ENCODE measurements at places on chromosomes 3 and 15.
A peak's percentile ranks its signal among the peaks of the same experiment; 100 is the strongest.

GRCh38 chr3:194606941-194607340, 26.3 kb downstream of the TMEM44 start:
- no peak for DNase-seq

GRCh38 chr15:47908950-47909670, 191.8 kb downstream of the SEMA6D start:
- no peak for DNase-seq

DNA sequence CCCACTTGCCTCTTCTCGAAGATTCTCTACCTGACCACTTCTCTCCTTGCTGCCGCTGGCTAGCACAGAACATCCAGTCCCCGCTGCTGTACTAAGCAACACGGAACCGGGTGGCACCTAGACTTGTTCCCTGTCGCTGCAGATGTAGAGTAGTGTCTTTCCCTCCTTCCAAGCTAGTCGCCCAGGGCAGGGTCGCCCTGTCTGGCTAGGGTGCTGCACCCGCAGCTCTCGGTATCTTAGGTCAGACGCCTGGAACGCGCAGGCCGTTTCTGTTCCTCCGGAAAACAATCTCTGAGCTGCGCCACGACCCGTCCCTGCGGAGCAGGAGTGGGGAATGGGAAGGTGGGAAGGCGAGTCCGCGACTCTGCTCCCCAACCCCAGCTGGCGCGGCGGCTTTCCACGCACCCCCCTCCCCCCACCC, 758 bp upstream of the SNX33 start:
- DNase-seq = no peak

GRCh38 chr3:197711973-197712707, 24.6 kb downstream of the RUBCN start:
- peak; percentile 79 for DNase-seq

DNA sequence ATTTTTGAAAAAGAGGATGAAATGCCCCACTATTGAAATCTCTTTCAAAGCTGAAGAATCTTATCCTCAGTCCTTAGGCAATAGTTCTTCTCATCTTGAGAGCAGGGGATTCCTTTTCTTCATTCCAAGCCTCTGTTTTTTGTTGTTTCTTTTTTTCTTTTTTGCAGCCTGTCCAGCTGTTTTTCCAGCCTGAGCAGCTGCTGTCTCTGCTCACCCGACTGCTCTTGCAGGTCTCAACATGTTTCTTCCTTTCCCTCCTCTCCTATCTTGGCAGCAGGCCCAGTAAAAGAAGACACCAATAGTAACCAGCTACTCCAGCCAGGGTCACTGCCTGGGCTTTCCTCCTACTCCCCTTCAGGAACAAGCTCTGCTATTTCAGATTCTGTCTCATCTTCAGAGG, 23.8 kb downstream of the MEX3B start:
- no peak for DNase-seq

DNA sequence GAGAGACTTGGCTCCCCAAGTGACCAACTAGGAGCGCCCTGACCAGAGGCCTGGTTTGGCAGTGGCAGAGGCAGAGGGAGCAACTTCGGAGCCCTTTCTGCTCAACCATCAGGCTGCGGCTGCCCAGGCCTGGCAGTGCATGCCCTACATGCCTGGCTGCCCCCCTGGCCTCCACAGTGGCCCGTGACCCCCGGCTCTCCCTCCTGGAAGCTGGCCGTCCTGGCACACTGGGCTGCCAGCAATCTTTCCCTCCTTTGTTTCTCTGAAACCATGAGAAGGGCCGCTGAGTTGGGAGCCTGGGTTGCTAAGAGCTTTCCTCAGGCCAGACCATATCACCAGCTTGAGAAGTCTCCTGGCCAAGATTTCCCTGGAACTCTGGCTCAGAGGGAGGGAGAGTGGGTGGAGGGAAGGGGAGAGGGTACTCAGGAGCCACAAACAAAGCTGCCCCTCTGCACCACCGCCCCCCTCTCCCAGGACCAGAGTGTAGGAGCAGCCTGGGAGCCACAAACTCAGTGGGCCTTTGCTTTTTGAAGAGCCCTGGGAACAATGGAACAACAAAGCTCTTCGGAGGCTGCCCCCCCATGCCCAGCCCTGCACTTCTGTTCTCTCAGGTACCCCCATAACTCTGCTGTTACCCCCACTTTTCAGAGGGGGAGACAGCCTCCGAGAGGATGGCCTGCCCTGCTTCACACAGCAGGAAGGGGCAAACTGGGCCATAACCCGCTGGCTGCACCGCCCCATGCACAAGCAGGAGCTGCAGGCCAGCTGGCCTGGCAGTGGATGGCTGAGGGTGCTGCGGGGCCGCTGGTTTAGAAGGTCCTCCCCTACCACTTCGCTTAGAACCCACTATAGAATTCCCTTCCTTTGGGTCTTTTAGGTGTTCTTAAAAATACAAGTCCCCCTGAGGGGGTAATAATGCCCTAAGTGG, 11.3 kb downstream of the CORO2B start:
- DNase-seq = no peak

- DNase-seq = no peak
Observed at GRCh38 chr3:195040773-195041520, 230.0 kb downstream of the XXYLT1 start.

- DNase-seq = no peak
Observed at GRCh38 chr3:74562558-74563269, 51.7 kb downstream of the CNTN3 start.

GRCh38 chr15:78850941-78851755, 21.5 kb upstream of the MORF4L1 start:
- DNase-seq = no peak

DNA sequence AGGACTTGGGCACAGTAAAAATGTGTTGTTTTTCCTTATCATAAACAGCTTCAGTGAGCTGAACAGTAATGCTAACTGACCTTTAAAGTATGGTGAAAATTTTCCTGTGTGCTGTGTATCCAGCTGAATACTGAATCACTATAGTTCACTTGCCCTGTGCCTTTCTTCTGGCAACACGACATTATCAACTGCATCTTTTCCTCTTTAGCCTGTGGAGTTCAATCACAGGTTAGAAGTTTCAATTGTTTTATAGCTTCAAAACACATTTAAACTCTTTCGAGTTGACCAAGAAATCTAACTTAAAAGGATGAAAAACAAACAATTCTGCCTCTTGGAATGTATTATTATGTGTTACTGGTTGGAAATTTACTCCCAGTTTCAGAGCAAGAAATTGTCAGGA, 1120.7 kb upstream of the ALCAM start:
- no peak for DNase-seq

DNA sequence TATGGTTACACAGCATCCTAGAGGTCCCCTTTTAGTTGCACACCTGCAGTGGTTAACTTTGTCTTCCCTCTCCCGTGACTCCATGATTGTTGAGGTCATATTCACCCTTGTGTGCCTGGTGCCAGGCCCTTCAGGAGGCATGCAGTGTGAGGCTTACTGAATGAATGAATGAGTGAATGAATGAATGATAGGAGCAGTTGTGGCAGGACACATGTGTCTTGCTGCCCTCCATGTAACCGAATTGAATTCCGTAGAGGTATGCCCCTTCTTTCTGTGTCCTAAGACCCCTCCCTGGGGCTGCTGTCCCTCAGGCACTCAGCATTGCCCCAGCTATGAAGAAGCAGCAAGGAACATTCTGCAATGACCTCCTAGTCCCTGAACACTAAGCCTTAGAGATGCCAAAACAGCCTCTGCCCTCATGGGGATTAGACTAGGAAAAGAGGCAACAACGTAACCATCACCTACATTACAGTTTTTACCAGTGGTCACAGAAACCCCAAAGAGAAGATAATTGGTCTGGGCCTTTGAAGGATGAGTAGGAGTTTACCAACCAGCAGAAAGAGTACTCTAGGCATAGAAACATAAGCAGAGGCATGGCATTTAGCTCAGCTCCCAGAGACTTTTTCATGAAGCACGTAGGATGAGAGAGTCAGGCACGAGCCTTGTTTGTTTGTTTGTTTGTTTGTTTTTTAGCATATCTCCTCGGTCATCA, 22.5 kb upstream of the CPNE9 start:
- no peak for DNase-seq

- DNase-seq = no peak
Observed at GRCh38 chr15:90910441-90911301, 7.6 kb downstream of the MAN2A2 start.

- DNase-seq = no peak
Observed at GRCh38 chr3:139534455-139534812, 5.1 kb downstream of the RBP1 start.

GRCh38 chr15:40060236-40060961, 21.4 kb upstream of the SRP14 start:
- no peak for DNase-seq

DNA sequence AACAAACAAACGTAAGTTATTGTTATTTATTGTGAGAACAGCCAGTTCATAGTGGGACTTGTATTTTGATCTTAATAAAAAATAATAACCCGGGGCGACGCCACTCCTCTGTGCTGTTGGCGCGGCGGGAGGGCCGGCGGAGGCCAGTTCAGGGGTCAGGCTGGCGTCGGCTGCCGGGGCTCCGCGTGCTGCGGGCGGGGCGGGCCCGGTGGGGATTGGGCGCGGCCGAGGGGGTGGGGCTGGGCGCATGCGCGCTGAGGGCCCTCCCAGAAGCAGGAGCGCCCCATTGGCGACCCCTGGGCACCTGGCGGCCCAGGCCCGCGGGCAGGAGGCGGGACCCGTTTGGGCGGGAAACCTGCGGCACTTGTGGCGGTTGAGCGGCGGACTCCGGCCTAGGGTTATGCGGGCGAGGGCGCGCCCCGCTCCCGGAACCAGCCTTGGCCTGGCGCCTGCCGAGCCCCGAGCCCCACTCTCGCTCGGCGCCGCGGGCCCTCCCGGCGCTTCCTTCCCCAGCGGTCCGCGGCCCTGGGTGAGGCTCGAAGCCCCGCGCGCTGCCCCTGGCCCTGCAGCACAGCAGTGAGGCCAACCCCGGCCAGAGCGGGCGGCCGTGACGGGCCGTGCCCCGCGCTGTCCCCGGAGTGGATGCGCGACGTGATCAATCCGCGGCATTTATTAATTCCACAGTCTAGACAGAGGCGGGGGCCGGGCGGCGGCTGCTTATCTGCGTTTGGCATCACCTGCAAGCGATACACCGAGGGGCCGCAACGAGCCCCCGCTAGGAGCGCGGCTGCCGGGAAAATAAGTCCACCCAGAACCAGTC, 6.0 kb downstream of the ISL2 start:
- no peak for DNase-seq

GRCh38 chr3:19877656-19878055, 56.4 kb downstream of the EFHB start:
- DNase-seq = no peak

- no peak for DNase-seq
Observed at GRCh38 chr3:38587548-38588131, 61.8 kb downstream of the SCN5A start.

DNA sequence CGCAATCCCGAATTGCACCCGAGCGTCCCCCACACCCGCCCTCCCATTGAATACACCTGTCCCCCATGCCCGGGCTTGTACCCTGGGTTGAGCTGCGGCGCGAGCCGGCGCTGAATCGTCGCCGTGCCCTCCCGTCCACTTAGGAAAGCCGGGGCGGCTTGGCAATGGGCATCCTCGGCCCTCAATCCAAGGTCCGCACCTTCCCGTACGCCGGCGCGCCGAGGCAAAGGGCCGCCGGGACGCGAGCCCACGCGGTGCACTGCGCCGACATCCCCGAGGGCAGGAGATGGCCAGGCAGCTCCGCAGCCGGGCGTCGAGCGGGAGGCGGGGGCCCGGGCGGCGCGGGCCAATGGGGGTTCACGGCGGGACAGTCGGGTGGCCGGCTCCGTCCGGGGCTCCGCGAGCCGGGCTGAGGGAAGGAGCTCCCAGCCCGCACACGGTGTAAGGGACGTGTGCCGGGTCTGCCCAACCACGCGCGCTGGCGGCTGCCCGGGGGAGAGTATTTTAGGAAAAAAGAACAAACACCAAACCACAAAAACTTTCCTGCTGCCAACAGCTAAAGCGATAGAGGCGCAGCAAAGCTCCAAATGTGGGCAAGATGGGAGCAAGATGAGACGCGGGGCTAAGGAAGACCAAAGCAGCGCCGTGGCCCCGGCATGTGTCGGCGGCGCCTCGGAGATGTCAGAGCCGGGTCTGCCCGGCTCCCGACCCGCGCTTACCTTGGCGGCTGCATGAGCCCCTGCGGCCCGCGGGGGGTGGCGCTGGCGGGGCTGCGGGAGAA, 621 bp downstream of the RGMA start:
- DNase-seq = no peak

DNA sequence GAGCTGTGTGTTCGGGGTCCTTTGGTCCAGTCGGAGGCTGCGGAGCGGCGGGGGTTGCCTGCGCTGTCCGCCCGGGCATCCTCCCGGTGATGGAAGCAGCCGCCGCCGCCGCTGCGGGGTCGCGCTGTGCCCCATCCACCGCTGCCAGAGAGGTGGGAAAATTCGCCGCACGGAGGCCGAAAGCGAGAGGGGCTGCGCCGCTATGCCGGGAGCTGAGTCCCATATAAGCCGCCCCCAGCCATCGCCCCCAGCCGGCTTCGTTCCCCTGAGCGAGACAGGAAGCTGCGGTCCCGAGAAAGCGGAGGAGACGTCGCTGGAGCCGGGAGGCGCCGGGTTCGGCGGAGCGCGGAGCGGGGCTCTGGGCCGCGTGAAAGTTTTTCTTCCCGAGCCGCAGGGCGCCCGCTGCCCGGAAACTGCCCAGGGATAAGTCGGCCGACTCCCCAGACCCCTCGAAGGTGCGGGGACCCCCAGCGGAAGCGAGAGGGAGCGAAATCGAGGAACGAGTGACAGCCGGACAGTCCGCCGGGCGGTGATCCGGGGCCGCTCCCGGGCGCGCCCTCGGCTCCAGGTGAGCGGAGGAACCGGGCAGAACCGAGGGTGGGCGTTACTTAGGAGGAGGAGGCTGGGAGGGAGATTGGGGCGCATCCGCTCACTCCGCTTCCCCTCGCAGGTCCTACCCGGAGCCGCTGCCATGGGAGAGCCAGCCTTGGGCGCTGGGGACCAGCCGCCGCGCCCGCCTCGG, 574 bp downstream of the CHST2 start:
- no peak for DNase-seq

DNA sequence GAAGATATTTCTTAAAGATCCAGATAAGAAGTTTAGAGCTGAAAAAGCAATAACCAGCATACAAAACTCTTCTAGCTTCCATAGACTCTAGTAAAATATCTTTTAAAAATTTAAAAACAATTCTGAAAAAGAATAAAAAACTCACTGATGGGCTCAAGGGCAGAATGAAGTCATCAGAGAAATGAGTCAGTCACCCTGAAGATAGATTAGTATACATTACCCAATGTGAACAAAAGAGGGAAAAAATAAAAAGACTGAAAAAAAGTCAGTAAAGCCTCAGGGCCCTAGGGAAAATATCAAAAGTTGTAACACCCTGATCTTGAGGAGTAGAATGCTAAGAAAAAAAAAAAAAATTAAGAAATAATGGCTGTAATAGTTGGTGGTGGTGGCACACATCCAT, 11.4 kb downstream of the DET1 start:
- no peak for DNase-seq

GRCh38 chr3:85554153-85554552, 595.4 kb downstream of the CADM2 start:
- DNase-seq = no peak
